H4 (cell line): ENCODE measurements at places on chromosomes 7 and 10. TPM values are rescaled to one million over a fixed set of nuclear protein-coding genes. Genes with fewer than 3 reads are reported as not detected.

The NPVF gene
- total RNA-seq: not detected in 2 replicates

The TMEM225B gene
- 0.19 and 1.6 TPM in 2 replicates for total RNA-seq

The BTBD16 gene
- total RNA-seq: not detected in 2 replicates

The OR2A5 gene
- total RNA-seq: not detected in 2 replicates

The SCART1 gene
- total RNA-seq: 0.37 and 0.47 TPM in 2 replicates

The RRP12 gene
- total RNA-seq: 14.4 and 17.9 TPM in 2 replicates

The NEUROG3 gene
- total RNA-seq: 0.14 TPM in 1 of 2 replicates, not detected in the other

The CTAGE8 gene
- 0.16 and 0.17 TPM in 2 replicates for total RNA-seq

The KAZALD1 gene
- total RNA-seq: 10.2 and 22.5 TPM in 2 replicates

The OR6B1 gene
- not detected in 2 replicates for total RNA-seq

The ADAMTS14 gene
- total RNA-seq: 0.45 and 0.74 TPM in 2 replicates

DNA sequence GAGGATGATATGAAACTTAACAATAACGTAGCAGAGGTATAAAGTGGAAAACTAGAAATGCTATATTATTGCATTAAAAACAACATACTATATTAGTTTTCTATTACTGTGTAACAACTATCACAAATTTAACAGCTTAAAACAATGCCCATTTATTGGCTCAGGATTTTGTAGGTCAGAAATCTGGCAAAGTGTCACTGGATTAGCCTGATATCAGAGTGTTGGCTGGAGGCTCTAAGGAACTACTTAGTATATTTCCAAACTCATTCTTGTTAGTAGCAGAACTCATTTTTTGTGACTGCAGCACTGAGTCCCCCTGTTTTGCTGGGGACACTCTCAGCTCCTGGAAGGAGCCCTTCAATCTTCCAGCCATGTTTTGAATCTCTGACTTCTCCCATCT is 306.8 kb downstream of the ETV1 start:
- DNase-seq: no peak

- DNase-seq: no peak
Measured at GRCh38 chr10:88975377-88975720, 15.2 kb upstream of the FAS start.

DNA sequence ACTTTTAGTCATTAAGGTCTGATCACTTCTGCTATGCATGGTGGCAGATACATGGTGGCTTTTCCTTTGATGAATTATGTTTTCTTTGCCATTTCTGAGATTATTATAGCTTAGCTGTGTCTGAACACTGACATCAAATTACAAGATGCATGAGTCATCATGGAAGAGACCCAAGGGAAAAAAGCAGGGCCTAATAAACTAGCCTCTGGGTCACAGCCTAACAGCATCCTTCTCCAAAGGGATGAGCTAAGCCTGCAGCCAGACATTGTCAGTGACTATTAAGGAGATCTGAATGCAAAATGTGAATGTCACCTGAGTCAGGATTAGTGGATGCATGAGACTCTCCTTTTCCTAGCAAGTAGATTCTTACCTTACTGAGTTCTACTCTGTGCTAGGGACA is 19.1 kb upstream of the OGDHL start:
- DNase-seq: no peak

DNA sequence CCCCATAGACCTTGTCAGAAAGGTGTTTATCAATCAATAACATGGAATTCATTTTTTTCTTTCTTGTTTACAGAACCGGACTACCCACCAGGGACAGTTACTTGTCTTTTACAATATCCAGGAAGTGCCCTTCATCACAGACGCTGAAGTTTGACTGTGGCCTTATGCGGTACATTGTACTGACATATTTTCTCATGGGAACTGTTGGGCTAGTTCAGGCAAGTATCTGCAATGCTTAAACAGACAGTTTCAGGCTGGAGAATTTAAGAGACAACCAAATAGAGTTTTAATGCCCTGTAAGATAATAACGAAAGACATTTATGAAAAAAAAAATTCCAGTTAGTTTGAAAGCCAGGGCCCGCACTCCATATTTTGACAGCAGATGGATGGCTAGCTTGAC is 246.4 kb downstream of the GATA3 start:
- no peak for DNase-seq

DNA sequence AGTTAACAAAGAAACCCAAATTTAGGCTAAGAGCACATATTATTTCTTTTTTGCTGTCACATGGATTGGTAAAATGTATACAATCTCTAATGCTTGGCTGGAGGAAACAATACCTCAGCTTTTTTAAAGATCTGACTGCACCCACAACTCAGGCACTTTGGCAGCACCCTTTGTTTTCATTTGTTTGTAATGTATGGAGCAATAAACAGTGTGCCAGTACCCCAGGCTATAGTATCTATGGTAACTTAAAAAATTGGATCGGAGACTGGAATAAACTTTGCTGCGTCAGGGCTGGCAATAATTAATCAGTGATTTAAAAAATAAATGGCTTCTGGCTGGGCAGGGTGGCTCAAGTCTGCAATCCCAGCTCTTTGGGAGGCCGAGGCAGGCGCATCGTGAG is 27.2 kb downstream of the POLR1F start:
- no peak for DNase-seq

GRCh38 chr7:2018569-2019460 is 213.9 kb downstream of the MAD1L1 start:
- DNase-seq: peak; percentile 61

DNA sequence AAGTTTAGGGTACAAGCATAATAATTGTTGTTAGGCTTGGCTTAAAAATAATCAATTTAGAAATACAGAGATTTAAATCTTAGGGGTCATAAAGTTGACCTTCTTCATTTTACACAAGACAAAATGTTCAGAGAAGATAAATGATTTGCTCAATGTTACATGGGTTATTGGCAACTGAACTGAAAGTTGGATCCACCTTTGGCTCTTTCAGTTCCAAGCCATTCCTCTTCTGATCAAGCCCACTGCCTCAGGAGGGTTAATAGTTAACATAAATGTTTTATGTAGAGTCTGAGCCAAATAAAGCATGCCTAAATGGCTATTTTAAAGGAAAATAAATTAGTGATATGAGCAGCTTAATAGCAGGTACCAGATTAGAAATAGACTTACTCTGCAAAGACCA is 79.1 kb upstream of the RHOBTB1 start:
- DNase-seq: no peak

- DNase-seq: no peak
Measured at GRCh38 chr7:1099637-1100036, 11.7 kb downstream of the GPER1 start.

- DNase-seq: no peak
Measured at GRCh38 chr7:24356718-24357386, 72.9 kb downstream of the NPY start.

DNA sequence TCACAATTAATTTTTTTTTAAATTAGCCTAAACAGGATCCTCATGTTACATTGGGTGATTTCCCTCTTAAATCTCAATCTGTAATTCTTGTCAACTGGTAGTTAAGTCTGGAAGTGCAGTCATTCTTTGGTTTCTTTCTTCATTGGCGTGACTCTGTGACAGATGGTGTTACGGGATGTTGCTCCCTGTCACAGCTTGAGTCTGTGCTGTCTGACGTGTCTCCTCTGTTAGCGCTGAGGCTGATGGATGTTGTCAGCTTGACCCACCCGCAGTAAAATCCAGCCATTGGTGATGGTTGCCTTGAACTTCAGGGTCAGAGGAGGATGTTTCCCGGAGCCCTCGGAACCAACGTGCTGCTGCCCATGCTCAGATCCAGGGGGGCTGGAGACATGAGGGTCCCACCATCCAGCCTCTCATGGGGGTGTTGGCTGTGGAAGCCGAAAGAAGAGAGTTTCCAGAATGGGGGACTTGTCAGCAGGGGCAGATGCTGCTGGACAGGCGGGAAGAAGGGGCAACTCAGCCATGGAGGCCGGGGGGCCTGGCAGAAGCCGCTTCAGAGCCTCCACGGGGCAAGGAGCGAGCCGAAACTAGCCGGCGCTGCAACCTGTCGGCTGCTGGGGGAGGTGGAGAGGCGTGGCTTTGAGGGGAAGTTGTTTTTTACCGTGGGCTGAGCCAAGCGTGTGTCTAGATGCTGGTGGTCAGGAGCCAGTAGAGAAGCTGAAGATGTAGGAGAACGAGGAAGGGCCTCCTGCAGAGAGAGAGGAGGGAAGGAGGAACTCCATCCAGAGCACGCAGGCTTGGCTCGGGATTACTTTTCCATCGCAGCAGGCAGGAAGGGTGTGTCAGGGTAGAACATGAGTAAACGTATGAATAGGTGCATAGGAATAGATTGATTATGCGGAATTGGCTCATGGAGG is 3.5 kb downstream of the SUN1 start:
- no peak for DNase-seq

GRCh38 chr10:14612873-14613587 is 161.7 kb downstream of the FAM107B start:
- DNase-seq: no peak

DNA sequence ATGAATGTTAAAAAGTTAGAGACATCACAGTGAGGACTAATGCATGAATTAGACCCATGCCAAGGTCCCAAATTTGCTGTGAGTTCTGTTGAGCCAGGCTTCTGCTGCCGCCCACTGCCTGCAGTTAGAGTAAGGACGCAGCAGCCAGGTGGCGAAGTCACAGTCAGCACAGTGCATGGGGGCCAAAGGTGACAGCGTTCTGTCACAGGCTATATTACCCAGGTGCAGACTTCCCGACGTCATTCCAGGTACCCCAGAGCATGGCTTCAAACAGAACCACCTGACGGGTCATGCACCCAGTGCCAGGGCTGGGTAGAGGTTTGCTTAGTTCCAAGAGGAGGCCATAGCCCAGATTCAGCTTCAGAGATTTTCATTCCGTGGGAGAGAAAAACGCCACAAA is 33.9 kb upstream of the HMX3 start:
- DNase-seq: no peak

- no peak for DNase-seq
Measured at GRCh38 chr7:134782121-134782623, 2.7 kb downstream of the CALD1 start.

- DNase-seq: no peak
Measured at GRCh38 chr7:117489430-117489829, 9.6 kb downstream of the CFTR start.

DNA sequence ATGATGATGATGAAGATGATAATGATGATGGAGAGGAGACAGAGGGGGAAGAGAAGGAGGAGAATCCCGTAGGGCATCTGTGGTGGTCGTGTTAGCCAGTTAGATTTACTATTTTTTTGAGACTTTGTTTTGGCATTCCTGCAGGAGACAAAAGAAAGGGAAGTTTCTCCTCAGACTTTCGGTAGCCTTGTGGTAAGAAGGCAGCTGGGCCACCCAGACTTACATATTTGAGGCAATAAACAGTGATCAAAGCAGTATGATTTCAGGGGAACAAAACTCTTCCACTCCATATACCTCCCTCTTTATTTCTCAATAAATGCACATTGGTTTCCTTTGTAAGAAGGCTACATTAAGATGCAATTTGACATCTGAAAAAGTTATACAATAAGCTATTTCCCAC is 32.4 kb upstream of the BICC1 start:
- DNase-seq: no peak

GRCh38 chr10:119360181-119360921 is 153.0 kb downstream of the GRK5 start:
- DNase-seq: no peak

GRCh38 chr10:132328738-132329137 is 3.3 kb upstream of the LRRC27 start:
- no peak for DNase-seq

DNA sequence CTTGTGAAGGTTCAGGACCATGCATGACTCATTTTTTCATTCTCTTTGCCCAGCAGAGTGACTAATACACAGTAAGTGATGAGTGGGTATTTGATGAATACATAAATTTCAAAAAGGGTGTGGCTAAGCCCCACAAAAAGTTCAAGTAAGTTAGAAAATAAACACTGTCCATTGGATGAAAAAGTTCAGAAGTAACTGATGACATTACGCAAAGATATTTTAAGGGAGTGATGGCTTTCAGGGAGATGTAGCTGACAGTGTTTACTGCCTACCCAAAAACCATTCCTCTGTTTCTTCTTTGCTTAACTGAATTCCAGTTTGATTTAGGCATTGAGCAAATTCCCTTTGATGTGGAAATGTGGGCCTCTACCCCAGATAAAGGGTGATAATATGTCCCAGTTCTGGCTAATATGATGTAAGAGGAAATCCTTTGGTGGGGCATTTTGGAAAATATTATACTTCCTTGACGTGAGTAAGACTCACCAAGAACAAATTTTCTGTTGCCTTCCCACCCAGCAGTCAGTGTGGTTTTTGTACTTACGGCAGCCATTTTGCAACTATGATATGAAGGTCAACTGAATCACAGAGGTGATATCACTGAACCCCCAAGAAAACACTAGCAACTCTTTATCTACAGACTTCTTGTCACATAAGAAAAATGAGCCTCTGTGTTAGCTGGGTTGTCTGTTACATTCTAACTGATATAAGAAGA is 29.0 kb upstream of the EBLN1 start:
- DNase-seq: peak; percentile 59

GRCh38 chr10:72336259-72337038 is 18.3 kb downstream of the DNAJB12 start:
- DNase-seq: no peak

GRCh38 chr7:70701477-70701876 is 430.5 kb upstream of the GALNT17 start:
- DNase-seq: no peak

DNA sequence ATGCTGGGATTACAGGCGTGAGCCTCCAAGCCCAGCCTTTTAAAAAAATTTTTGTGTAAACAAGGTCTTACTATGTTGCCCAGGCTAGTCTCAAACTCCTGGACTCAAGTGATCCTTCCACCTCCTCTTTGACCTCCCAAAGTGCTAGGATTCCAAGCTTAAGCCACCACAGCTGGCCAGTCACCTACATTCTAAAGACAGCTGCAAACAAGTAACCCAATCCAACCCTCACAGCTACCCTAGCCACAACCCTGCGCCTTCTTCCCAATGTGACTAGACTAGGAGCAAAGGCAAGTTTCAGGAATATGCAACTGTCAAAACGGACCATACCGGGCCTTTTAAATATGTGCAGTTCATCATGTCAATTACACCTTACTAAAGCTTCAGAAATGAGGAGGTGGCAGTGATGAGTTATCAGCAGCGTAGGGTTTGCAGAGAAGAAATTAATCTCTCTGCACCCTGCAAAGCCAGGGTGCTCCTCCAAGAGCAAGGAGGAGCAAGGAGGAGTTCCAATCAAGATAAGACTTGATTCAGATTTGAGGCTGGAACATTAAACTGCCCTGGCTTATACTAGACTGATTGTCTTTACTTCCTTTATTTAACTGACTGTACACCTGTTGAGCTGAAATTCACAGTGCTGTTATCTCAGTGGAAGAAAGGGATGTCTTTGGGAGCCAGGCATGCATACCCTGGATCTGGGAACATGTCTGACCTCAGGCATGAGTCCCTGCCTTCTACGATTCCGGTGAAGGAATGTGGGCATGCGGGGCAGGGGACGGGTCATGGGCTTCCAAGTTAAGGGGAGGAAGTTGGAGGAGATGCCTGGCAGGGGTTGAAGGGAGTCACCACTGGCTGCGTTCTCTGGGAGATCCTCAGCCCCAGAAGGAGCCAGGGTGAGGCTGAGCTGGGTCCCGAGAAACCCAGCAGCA is 15.5 kb upstream of the TMEM120A start:
- no peak for DNase-seq

- no peak for DNase-seq
Measured at GRCh38 chr7:105325216-105325904, 63.4 kb downstream of the SRPK2 start.
